Activated CD4-positive, alpha-beta T cell treated with anti-CD3 and anti-CD28 coated beads, Interleukin-2, Interleukin-6, amounts not matched to agents 100 ng/mL and 50 ng/mL, durations not matched to agents 16 hours and 8 hours (primary cell): ENCODE measurements at places on chromosomes 3 and 15.

DNA sequence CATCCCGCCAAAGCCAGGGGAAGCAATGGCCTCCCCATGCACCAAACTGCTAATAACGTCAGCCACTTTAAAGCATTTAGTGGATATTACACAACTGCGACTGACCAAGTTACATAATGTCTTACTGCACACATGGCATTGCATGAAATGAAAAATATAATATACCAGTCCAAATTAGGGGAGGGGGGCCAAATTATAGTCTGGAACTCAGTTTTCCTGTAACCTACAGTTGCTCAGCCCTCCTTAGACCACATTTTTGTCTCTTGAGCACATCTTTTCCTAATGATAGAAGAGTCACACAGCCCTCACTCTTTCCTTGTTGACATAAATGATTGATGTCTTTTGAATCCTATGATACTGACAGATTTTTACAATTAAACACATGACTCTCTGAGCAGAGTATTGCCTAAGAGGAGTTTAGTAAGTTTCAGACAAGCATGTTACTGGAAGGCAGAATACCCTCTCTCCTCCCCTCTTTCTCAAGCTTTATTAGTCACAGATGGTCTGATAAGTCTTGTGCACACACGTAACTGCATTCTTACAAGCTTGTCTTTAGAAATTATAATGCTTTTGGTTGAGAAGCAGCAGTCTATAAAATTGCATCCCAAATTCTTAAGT is 1.1 kb upstream of the PLD1 start:
- no peak for DNase-seq

GRCh38 chr15:35058534-35059054 is 26.5 kb downstream of the NANOGP8 start:
- no peak for DNase-seq

DNA sequence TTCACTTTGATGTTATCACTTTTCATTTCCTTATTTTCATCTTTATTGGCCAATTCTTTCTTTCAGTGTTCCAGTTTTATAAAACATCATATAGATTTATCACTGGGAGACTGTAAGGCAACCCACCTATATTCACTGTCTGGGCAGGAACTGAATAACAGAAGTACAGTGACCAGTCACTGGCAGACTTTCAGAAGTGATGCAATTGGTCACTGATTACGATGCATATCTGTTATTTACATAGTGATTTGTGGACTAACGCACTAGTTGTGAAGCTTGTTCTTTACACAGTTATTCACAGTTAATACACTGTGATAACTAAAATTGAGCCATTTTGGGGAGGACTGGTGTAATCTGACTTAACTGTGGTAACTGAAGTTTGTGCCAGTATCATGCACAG is 190.2 kb upstream of the DPH6 start:
- no peak for DNase-seq

- DNase-seq, result no peak
Observed at GRCh38 chr3:172061724-172062184, 22.4 kb downstream of the FNDC3B start.

- no peak for DNase-seq
Observed at GRCh38 chr3:34200576-34200975, 402.1 kb downstream of the PDCD6IP start.

GRCh38 chr3:32577174-32577573 is 6.5 kb upstream of the DYNC1LI1 start:
- DNase-seq, result no peak

- no peak for DNase-seq
Observed at GRCh38 chr3:78176869-78177268, 1137.0 kb downstream of the ROBO2 start.
